Suppressor macrophage (primary cell): ENCODE measurements at places on chromosomes 2 and 18.
A peak's percentile ranks its signal among the peaks of the same experiment; 100 is the strongest.

DNA sequence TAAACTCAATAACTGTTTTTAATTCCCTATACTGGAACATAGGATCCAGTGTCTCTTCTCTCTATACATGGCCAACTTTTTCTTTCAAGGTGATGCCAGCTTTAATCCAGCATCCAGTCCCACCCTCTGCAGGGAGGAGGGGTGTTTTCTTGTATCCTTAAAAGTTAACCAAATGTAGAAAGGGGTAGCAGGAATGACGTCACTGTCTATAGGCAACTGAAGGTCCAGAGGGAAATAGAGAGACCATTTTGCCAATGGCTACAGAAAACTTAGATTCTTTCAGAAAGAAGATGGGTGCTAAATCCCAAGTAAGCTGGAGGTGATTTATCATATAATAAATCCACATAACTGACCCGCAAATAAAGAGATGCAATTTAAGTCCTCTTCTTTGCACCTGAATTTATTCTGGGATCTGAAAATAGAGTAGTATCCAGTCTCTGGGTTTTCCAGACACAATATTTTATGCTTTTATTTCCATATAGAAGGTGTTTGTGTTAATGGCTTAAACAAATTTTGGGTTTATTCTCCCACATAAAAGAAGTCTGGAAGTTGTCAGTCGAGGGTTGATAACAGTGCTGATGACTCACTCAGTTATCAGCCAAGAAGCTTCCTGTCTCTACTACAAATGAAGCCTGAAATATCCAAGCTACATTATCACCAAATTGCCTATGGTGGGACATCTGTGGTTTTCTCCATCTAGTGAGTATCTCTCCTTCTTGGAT lies 5.7 kb upstream of the DNER start:
- DNase-seq: no peak

- peak; percentile 91 for DNase-seq
Observed at GRCh38 chr2:74548900-74549826, 4.6 kb downstream of the LOXL3 start.

DNA sequence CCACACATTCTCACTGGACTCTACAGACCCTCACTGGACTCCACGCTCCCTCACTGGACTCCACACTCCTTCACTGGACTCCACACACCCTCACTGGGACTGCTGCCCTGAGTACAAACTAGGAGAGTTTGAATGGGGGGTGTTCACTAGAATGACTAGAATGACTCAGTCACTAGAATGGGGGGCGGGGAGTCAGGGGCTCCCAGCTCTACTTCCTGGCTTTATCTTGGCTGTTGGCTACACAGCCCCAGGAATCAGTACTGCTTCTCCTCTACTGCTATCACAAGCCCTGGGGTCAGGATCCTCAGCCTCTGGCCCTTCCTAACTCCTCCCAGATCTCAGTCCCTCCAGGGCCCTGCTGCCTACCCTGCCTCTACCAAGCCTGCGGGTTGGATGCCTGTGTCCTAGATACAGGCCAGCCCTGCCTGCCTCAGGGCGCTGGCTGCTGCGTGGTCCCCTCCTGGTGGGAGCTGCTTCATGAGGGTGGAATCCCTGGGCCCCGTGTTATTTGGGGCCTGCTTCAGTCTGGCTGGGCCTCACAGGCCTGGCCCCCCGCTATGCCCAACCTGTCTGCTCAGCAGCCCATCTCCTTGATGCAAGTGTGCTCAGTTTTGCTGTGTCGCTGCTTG lies 7.8 kb downstream of the PTMA start:
- DNase-seq: no peak

DNA sequence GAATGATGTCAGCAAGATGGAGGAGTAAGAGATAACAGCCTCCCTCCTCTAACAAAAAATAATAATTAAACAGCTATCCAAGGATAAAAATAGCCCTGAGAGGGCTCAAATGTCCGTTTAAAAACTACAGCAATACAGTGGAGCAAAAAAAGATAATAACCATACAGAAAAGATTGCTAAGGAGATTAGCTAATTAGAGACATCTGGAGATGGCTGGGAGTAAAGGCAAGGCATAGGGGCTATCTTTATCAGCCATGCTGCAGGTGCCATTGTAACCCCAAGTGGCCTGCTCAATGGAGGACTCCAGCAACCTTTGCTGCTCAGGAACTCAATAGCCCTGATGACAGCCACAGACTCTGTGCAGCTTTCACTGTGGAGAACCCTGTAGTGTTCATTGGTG lies 42.7 kb downstream of the MDH1 start:
- no peak for DNase-seq

DNA sequence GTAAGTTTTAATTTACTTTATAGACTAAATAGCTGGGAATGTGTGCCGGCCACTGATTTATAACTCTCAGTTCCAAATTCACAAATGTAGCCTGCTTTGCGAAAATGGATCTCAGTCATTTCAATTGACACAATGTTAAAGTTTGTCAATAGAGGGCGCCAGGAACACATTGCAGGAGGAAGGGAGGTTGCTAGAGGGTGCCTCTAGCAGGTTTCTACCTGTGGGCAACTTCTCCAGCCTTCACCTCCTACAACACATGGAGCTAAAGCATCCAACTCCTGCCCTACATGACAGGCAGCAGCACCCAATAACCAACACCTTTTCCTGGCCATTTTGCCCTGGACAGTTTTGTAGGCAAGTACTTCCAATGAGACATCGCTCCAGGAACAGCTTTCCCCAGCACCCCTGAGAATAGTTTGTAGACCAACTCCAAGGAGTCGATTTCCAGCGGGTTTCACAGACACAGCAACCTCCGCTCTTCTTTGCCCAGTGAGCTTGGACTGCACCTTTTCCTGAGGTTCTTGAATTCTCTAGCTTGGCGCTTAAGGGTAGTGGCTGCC lies 784.8 kb upstream of the CDH2 start:
- peak; percentile 36 for DNase-seq

DNA sequence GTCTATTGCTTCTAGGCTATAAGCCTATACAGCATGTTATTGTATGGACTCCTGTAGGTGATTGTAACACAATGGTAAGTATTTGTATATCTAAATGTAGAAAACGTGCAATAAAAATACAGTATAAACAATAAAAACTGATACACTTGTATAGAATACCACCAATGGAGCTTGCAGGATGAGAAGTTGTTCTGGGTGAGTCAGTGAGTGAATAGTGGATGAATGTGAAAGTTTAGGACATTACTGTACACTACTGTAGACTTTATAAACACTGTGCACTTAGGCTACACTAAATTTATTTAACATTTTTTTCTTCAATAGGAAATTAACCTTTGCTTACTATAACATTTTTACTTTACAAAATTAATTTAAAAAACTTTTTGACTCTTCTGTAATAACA lies 679.2 kb upstream of the ZNF804A start:
- DNase-seq: no peak

DNA sequence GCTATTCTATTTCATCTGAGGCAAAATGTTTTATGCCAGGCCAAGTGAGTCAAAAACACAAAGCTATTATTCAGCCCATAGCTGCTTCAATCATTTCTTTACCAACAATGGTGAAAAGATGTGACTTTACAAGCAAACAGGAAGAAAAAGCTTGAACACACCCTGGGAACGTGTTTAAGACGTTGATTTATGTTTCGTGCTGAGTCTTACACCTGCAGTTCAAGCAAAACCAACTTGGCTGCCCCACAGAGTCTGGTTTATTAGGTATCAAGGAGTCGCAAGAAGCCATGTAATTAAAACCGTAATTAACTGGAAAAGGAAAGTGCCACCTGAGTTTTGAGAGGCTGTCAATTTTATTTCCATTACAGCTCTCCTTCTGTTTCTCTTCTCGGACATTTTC lies 295.5 kb downstream of the MEIS1 start:
- no peak for DNase-seq

- no peak for DNase-seq
Observed at GRCh38 chr2:43175020-43175441, 51.4 kb downstream of the ZFP36L2 start.

DNA sequence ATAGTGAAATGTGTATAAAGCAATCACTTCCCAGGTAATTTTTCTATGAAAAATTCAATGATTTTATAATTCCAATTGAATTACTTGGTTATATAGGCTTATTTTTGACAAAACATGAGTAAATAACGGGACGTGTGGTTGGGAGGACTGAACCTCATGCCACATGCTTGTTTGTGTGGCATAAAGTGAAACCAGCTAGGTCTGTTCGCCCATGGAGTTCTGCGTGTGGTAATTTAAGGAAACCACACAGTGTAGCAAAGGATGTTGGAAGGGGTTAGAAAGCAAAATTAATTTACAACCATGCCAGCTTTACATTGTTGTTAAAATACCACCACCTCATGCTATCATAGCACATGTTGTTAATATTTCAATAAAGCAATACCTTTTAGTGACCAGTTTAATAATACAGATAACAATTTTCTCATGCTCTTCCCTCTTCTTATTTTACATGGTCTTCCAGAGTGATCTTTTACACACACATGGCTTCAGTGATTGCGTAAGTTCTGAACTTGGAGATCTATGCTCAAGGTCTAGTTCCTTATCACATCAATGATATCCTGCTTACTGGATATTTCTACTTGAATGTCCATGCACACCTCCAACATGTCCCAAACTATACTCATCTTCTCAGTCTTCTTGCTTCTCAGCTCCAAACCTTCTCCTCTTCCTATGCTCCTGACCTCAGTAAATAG lies 156.4 kb upstream of the ITGA4 start:
- peak; percentile 65 for DNase-seq

GRCh38 chr2:60551240-60552077 lies 2.0 kb downstream of the BCL11A start:
- DNase-seq: peak; percentile 81

- DNase-seq: peak; percentile 39
Observed at GRCh38 chr2:217248312-217248935, 388.6 kb upstream of the TNP1 start.

DNA sequence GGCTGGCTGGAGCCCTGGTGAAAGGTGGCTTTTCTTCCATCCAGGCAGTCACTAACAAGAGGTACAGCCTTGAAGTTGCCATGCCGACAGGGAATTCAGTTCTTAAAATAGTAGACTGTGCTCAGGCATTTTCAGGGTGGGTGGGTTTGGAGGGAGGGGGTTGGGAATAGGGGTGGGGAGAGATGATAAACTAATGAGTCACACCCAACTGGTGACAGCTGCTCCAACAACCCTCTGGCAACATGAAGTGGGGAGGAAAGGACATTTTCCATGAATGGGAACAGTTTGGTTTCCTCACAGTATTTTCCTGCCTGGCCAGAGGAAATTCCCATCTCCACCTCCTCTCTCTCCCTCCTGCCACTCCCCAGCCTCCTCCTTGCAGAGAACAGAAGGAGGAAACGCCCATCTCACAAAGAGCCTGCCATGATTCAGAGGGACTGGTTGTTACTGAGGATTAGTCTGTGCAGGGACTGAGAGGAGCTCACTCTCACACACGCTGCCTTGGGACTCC lies 113.0 kb upstream of the SLC1A4 start:
- DNase-seq: no peak

DNA sequence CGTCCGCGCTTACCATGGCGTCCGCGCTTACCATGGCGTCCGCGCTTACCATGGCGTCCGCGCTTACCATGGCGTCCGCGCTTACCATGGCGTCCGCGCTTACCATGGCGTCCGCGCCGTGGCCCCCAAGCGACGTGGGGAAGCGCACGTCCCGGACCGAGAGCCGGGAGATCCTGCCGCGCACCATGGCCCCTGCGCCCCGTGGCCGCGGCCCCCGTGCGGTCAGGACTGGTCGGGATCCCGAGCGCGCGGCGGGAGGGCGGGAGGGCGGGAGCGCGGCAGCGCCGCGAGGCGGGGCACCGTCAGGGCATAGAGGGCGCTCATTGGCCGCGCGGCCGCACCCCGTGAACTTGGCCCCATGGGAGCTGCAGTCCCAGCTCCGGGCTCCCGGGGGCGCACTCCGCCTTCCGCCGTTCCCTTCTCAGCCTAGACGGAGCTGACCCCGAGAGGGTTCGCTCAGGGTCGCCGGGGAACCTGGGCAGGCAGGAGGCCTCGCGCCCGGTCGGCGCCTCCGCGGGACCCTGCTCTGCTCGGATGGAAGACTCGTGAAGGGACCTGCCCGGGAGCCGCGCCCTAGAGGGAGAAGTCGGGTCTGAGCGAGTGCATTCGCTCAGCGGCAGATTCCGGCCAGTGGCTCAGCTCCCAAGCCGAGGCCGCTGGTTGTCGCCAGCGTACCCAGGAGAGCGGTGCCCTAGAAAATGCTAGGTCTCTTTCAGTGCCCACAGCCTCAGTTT lies at the start of gene ENOSF1:
Gene ENOSF1 (minus strand): TSS at position 230 of the 734 bp plus-strand sequence. CDS start 43 bp downstream, at position 187.
- peak; percentile 92 for DNase-seq

- DNase-seq: no peak
Observed at GRCh38 chr2:26016012-26016705, 17.7 kb upstream of the RAB10 start.

GRCh38 chr2:67649331-67650261 lies 252.5 kb downstream of the ETAA1 start:
- DNase-seq: no peak

DNA sequence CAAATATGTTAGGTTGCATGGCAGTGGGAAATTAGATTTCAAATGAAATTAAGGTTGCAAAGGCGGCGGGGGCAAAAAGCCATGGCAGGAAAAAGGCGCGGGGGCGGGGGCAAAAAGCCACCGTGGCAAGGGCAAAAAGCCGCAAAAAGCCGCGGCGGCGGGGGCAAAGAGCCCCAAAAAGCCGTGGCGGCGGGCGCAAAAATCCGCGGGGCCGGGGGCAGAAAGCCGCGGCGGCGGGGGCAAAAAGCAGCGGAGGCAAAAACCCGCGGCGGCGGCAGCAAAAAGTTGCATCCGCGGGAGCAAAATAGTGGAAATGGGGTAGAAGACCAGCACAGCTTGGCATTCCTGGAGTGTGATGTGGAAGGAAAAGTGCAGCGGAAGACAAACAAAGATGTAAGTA lies 417.1 kb downstream of the ANKRD30B start:
- no peak for DNase-seq

- DNase-seq: no peak
Observed at GRCh38 chr2:30480703-30481322, 33.8 kb downstream of the LCLAT1 start.

- no peak for DNase-seq
Observed at GRCh38 chr2:234676109-234676782, 179.4 kb upstream of the ARL4C start.

DNA sequence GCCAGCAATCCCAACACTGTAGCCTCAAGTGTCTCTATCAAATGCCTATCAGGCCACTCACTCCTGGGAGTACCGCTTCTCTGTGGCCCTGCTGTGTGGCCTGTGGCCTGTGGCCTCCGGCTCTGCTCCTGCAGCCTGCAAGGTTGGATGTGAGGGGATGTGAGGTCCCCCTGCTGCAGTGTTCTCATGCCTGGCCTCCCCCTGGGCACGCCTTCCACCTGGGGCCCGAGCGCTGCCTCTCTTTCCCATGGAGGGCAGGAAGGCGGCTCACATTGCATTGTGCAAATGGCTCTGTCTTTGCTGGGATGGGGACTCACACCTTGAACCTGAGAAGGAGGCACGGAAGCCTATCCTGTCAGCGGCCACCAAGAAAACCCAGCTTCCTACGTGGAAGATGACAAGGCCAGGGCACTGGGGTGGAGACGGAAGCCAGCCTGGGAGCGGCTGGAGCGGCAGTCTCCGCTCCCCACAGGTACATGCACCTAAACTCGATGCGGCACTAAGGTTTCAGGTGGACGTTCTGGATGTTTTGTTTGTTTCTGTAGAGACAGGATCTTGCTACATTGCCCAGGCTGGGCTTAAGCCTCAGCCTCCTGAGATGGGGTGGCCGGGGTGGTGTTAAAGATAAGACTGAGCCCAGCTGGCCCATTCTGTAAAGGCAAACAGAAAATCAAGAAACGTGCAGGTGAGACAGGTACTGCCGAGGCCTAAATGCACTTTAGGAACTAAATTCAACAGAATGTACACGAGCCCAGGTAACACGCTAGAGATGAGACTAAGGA lies 140.1 kb downstream of the HDAC4 start:
- no peak for DNase-seq

- DNase-seq: peak; percentile 81
Observed at GRCh38 chr2:68734688-68735525, at the start of gene ARHGAP25. ARHGAP25 (plus strand) TSS chr2:68734811; CDS start chr2:68735200, 389 bp downstream.

- no peak for DNase-seq
Observed at GRCh38 chr2:68169308-68169707, 11.6 kb downstream of the PNO1 start.
